Myocyte (in vitro differentiated cells): ENCODE measurements at places on chromosomes 2 and 18. TPM values are rescaled to one million over a fixed set of nuclear protein-coding genes. Genes with fewer than 3 reads are reported as not detected.

DNA sequence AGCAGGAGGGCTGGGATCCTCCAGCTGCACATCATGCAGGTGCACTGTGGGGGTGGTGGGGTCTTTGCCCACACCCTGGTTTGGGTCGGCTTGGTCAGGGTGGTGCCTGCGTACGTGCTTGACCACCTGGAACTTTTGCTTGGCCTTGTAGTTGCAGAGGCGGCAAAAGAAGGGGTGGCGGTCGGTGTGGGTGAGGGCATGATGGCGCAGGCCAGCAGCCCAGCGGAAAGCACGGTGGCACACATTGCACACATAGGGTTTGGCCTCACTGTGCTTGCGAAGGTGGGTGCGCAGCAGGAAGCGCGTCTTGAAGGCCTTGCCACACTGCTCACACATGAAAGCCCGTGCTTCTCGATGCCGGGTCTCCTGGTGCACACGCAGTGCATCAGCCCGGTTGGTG, 21.1 kb downstream of the ZNF142 start:
- no peak for DNase-seq

DNA sequence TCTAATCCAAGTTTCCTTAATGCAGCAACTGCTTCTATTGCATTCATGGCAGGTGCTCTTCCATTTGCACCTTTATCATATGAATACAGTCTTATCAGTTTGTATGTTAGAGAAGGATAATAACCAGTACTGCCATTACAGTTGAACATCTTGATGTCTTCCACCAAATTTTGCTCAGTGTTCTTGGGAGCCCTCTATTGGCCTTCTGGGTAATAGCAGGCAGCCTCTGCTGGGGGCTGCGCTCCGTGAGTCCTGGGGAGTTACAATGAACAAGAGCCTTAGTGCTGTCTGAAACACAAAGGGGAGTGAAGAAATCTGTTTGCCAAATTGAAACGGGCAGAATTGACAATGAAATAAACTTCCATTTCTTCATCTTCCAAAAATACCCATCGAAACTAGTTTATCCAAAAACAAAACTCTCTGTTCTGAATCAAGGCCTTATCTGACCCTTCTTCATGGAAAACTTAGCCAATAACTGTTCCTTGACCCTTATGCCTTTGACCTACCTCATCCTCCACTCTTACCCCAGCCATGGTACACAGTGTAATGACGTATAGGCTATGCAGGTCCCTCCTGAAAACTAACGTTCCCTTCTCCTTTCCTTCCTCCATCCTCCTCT, 79.9 kb downstream of the ALK start:
- peak; percentile 50 for DNase-seq

GRCh38 chr2:62270728-62271127, 74.8 kb downstream of the B3GNT2 start:
- DNase-seq, result peak; percentile 62

DNA sequence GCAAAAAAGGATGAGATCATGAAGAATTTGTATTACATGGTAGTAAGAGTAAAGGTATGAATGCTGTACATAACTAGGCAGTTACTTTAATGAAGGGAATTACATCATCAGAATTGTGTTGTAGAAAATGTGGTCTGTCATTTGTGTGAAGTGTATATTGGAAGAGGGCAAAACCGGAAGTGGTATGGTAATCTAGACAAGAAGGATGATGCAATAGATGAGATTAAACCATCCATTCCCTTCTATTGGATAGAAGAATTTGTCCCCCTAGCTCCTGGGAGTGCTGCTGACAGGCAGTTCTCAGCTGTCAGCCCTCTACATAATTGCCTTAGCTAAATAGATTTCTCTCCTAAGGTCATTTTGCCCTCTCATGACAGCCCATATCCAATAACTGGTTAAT, 55.9 kb upstream of the BARD1 start:
- no peak for DNase-seq

DNA sequence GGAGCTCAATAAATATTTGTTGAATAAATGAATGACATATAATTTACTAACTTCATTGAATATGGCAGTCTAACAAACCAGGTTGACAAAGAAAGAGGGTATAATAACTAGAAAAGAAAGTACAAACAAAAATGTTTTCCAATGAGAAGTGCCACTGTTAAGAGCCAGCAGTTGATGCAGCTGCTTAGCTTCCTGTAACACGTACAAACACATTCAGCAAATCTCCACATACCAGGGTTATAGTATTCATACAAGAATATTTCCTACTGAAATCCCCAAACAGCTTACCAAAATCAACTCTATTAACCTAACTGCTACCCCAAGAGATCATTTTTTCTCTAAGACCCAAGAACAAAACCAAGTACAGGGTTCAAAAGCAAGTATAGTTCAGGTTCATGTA, 77.7 kb downstream of the THADA start:
- DNase-seq, result peak; percentile 54

- no peak for DNase-seq
Measured at GRCh38 chr2:216908300-216908699, 48.4 kb upstream of the TNP1 start.

GRCh38 chr2:38301969-38302702, 74.9 kb downstream of the ATL2 start:
- DNase-seq, result peak; percentile 22

- DNase-seq, result no peak
Measured at GRCh38 chr18:58443671-58444070, 185.2 kb downstream of the ALPK2 start.

GRCh38 chr18:27656167-27656778, 471.2 kb upstream of the CHST9 start:
- DNase-seq, result peak; percentile 80

DNA sequence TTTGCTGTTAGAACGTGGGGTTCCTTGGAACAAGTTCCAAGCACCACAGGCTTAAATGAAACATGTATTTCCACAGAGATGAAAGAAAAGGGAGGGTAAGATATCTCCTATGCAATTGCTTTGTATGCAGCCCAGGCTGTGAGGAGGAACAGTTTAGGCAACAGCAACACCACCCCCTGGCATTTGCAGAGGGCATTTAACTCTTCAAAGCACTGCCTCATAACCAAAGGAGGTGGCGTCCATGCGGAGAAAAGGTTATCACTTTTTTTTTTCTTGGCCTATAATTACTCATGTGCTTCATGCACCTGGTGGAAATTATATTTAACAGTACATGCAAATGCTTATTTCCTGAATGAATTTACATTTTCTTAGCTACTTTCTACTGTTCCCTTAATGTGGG, 286.0 kb downstream of the LPIN1 start:
- no peak for DNase-seq

GRCh38 chr2:113240915-113241911, 37.5 kb downstream of the PAX8 start:
- DNase-seq, result peak; percentile 97

GRCh38 chr2:120809609-120810440, 74.2 kb downstream of the GLI2 start:
- DNase-seq, result no peak

DNA sequence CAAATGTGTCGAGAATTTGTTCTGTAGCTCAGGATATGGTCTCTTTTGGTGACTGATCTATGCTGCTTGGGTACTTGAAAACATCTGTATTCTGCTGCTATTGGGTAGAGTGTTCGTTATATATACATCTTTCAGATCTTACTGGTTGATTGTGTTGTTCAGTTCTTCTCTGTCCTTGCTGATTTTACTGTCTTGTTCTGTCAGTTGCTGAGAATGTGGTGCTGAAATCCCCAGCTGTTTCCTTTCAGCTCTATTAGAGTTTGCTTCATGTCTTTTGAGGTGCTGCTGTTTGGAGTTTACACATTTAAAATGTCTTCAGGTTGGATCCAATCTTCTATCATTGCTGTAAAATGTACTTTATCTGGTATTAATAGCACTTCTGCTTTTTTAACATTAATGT, 12.9 kb downstream of the BCL2L11 start:
- peak; percentile 29 for DNase-seq

DNA sequence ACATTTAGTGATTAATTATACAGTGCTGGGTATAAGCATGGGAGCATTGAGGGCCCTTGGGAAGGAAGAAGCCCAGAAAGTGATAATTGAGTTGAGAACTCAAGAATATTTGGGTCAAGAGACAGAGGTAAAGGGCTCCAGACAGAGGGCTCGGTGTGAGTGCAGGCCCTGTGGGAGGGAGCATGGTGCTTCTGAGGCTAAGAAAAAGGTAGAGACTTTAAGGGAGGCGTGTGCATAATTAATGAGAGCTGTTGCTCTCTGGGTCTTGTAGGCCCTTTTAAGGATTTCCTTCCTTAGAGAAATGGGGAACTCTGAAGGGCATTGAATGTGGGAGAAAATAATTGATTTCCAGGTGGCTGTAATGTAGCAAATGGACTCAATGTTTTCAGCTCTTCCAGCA, 735.0 kb upstream of the POU3F3 start:
- no peak for DNase-seq

GRCh38 chr2:240594511-240595380, 8.2 kb downstream of the CAPN10 start:
- no peak for DNase-seq

DNA sequence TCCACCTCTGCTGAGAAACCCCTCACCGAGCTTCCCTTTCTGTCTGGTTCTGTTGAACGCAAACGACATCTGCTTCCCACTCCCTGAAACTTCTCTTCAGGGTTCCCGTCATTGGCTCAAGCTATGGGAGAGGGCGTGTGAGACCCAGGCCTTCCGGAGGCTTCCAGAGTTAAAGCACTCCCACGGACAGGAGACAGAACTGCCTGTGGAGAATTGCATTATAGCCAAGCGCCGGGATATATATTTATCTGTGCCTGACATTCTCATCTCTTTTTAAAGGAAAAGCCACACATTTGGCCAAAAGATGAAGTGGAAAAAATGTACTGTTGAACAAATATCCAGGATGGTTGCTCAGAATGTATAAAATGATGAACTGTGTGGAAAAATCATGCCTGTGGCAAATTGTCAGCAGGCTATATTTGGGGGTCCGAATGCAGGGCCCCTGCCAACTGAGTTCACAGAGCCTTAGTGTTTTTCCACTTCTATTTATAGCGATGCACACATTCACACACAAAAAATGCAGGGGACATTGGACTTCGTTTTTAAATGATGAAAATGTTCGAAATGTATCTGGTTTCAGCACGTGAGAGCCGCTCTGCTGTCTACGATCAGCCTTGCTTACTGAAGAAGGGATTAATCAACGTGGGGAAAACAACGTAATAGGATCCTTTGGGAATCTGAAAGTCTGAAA, 59.5 kb downstream of the E2F6 start:
- no peak for DNase-seq

- DNase-seq, result no peak
Measured at GRCh38 chr18:36031903-36032302, 35.5 kb downstream of the RPRD1A start.

GRCh38 chr2:75243219-75243618, 43.9 kb upstream of the TACR1 start:
- DNase-seq, result no peak

DNA sequence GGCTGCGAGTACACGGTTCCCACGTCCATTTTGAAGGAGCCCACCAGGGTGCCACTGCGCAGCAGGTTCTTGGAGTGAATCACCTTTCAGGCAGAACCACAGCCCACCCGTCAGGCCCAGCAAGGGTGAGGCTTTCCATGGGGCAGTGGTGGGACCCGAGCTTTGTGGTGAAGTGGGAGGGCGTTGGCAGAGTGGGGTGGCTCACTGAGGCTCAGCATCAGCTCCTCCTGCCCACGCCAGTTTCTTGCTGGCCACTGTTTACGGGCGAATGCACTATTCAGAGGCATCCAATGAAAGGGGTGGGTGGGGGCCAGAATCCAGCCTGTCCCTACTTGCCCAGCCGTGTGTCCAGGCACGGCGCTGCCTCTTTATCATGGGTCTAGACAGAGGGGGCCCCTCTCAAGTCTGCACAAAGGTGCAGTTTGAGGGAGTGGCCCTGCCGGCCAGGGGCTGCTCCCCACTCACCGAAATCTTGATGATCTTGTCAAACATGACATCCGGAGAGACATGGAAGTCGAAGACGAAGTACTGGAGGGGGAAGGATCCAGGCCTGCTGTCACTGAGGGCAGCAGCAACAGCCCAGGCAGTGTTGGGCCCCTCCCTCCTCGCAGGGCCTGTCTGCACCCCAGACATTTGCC, 11.4 kb upstream of the OTOF start:
- no peak for DNase-seq

GRCh38 chr2:126827371-126827770, 71.3 kb upstream of the TEX51 start:
- no peak for DNase-seq

DNA sequence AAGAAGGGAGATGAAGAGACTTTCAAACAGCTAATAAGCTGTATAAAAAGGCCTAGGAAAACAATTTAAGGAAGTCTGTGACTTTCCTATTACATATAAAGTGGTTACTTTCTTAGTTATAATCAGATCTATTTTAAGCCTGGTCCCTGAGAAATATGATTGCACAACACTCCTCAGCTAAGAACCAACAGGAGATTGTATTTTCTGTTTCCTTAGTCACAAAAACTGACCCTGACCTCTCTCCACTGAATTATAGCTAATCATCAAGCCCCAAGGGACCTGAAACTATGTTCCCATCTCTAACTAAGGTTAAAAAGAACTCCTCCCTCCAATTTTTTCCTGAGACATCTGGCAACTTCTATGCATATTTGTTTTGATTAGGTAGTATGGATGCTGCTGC, 106.9 kb downstream of the ROCK1 start:
- DNase-seq, result peak; percentile 78

GRCh38 chr18:42228581-42228980, 273.5 kb downstream of the PIK3C3 start:
- DNase-seq, result no peak

DNA sequence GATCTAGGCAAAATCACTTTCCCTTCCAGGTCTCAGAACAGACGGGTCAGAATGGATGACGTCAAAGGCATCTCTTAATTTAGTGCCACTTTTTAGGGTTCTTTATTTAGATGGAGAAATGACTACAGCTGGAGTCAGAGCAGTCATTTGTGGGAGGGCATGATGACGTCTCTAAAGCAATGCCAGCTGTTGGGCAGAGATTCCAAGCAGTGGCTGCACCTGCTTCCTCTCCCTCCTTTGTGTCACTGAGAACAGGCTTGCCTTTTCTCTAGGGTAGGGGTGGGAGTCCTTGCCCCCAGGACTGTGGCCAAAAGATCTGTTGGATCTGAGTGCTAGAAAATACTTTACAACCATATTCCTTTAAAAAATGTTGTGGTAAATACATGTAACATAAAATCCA, 28.7 kb upstream of the SKOR2 start:
- DNase-seq, result peak; percentile 21

Gene B3GNT7
- 0.10 TPM in 1 of 2 replicates, not detected in the other for total RNA-seq

Gene TMEM37
- total RNA-seq, result not detected in 2 replicates

Gene MERTK
- 0.21 and 0.35 TPM in 2 replicates for total RNA-seq

Gene IL1RL2
- total RNA-seq, result 0.11 TPM in 1 of 2 replicates, not detected in the other

Gene MC5R
- 0.21 TPM in 1 of 2 replicates, not detected in the other for total RNA-seq

Gene CCL20
- total RNA-seq, result not detected in 2 replicates

Gene SYT4
- not detected in 2 replicates for total RNA-seq

Gene REG3G
- total RNA-seq, result not detected in 2 replicates

Gene CHRNG
- 697 and 1,132 TPM in 2 replicates for total RNA-seq

Gene MYL12B
- total RNA-seq, result 284 and 330 TPM in 2 replicates

Gene CDH19
- total RNA-seq, result not detected in 2 replicates

Gene GRB14
- 0.43 and 0.52 TPM in 2 replicates for total RNA-seq

Gene CCDC74A
- total RNA-seq, result 7.8 and 8.5 TPM in 2 replicates

Gene POTEF
- total RNA-seq, result not detected in 2 replicates

Gene UBXN2A
- 13.0 and 15.6 TPM in 2 replicates for total RNA-seq
